ENCODE measurements at places on chromosomes 11 and 22.

- no peak overlapping the region for H3K27ac ChIP-seq
- peaks cover 13% of the 10 kb centered on the region for H3K4me1 ChIP-seq
- H3K27me3 ChIP-seq = no peaks in the 10 kb centered on the region
- DNase-seq = no peak
- no peaks in the 10 kb centered on the region for H3K36me3 ChIP-seq
These were observed 12.5 kb downstream of the MGAT3 start for GRCh38 chr22:39469326-39469680.

- no peak for DNase-seq
- no peak overlapping the region for H3K4me3 ChIP-seq
- no peaks in the 10 kb centered on the region for H3K27me3 ChIP-seq
- H3K4me1 ChIP-seq = no peaks in the 10 kb centered on the region
- no peak overlapping the region for H3K27ac ChIP-seq
These were observed 68.3 kb downstream of the IGLL1 start for GRCh38 chr22:23511627-23512347.

DNA sequence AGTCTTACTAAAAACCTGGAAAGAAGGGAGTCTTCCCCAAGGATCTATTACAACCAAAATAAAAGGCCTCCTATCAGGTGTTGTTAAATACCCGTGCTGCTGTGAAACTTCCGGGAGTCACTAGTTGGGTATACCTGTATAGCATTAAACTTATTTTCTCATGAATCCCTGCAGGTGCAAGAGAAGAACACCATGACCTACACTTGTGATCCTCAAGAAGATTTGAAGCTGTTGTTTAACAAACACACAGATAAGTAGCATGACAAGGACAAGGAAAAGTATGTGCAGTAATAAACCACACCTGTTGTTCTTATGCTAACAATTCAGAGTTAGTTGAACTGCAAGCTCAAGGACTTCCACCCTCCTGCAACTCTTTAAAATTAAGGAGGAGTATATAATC lies 12.0 kb downstream of the OR4C45 start:
- no peaks in the 10 kb centered on the region for H3K4me1 ChIP-seq
- DNase-seq = no peak
- no peaks in the 10 kb centered on the region for H3K27me3 ChIP-seq
- H3K27ac ChIP-seq = no peak overlapping the region
- no peak overlapping the region for H3K4me3 ChIP-seq

GRCh38 chr22:46336119-46337078 lies 885 bp downstream of the TRMU start:
- H3K4me1 ChIP-seq = peaks cover 6% of the 10 kb centered on the region
- H3K27me3 ChIP-seq = no peaks in the 10 kb centered on the region

DNA sequence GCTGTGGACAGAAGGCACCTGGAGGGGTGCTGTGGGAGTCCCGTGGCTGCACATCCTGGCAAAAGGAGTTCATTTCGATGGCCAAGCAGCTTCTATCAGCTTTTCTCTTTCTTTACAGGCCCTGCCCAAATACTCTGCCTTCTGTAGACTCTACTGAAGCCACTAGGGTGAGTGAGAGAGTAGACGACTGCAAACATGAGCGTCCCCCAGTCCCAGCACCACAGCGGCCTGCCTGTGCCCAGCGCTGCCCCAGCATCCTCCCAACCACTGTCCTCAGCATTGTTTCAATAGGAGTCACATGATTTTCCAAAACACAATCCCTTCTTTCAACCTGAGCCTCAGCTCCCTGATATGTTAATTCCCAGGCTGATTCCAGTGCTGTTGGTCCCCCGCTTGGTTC lies 110.0 kb downstream of the KIRREL3 start:
- DNase-seq = no peak
- no peaks in the 10 kb centered on the region for H3K4me1 ChIP-seq
- no peak overlapping the region for H3K27ac ChIP-seq
- no peaks in the 10 kb centered on the region for H3K36me3 ChIP-seq
- H3K4me3 ChIP-seq = no peak overlapping the region

DNA sequence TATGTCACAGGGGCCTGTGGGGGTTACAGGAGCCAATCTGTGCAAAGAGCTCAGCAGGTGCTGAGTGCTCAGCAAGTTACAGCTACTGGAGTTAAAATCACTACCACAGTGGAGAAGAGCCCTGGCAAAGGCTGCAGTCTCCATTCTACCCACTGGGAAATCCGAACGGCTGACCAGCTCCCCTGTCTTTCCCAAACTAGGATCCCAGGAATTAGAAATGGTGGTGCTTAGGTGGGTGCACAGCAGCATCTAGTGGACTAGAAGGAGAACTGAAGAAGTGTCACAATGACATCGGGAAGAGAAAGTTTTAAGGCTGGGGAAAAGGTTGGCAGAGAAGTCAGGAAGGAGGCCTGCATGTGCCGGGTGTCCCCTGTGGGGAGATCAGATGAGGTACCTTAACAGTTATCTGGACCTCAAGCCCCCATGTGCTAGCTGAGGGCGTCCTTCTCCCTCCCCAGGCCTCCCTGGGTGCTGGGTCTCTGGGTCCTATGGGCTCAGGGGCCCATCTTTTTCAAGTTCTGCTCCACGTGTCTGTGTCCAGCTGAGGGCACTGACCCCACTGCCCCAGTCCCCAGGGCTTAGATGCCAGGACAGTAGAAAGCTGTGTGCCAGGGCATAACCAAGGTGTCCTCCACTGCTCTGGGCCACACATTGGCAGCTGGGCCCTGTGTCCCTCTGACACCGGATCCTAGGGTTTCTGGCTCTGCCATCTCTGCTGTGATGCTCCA lies 1.9 kb downstream of the PIWIL3 start:
- no peaks in the 10 kb centered on the region for H3K36me3 ChIP-seq
- peak; percentile 61 for DNase-seq
- peaks cover 8% of the 10 kb centered on the region for H3K4me1 ChIP-seq
- H3K4me3 ChIP-seq = no peak overlapping the region

GRCh38 chr11:47917599-47918369 lies 62.6 kb upstream of the PTPRJ start:
- peak overlapping the region; percentile 50 for H3K27ac ChIP-seq
- peaks cover 35% of the 10 kb centered on the region for H3K4me1 ChIP-seq
- peak overlapping the region; percentile 7 for H3K4me3 ChIP-seq
- DNase-seq = peak; percentile 85
- no peaks in the 10 kb centered on the region for H3K36me3 ChIP-seq

GRCh38 chr11:13288375-13289029 lies 10.9 kb downstream of the BMAL1 start:
- H3K4me3 ChIP-seq = no peak overlapping the region
- no peak overlapping the region for H3K27ac ChIP-seq
- no peaks in the 10 kb centered on the region for H3K27me3 ChIP-seq

DNA sequence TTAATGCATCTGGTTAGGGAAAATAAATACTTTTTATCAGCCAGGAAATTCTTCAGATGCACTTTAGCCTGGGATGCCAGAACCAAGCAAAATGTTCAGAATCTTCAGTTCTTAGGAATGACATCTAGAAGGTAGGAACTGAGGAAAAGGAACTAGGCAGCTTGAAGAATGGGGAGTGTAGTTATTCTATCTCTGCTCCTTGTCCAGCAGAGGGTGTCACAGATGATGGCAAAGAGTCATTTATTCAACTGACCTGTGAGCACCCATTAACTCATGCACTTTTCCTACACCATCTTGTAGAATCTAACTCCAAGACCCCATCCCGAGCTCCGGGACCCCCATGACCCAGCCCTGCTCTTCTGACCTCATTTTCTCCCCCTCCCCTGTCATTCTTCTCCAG lies 122.1 kb upstream of the ISX start:
- H3K4me1 ChIP-seq = no peaks in the 10 kb centered on the region
- H3K27me3 ChIP-seq = peaks cover 4% of the 10 kb centered on the region
- no peak overlapping the region for H3K4me3 ChIP-seq
- no peaks in the 10 kb centered on the region for H3K36me3 ChIP-seq
- DNase-seq = no peak

DNA sequence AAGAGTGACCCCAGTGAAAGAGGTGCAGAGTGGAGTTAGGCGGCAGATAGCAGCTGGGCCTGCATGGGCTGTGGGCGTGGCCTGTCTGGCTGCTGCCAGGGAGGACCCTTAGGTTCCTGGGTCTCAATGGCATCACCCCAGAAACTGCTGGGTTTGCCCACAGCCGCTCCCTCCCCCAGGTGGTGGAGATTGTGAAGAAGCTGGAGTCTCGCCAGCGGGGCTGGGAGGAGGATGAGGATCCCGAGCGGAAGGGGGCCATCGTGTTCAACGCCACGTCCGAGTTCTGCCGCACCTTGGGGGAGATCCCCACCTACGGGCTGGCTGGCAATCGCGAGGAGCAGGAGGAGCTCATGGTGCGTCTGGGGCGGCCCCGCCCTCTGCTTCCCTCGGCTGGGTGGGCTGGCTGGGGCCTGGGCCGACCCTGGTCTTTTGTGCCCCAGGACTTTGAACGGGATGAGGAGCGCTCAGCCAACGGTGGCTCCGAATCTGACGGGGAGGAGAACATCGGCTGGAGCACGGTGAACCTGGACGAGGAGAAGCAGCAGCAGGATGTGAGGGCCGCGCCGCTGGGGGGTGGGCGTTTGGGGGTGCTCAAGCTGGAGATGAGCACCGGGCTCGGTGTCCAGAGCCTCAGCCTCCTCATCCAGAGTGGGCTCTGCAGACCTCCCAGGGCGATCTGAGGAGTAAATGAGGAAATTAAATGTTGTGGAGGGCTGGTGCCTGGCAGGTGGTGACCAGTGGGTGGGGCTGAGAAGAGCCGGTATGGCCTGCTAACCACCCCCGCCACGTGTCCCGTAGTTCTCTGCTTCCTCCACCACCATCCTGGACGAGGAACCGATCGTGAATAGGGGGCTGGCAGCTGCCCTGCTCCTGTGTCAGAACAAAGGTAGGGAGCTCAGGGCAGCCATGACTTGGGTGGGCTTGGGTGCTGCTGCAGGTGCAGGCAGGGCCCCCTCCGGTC lies 15.0 kb downstream of the SART1 start:
- DNase-seq = no peak
- no peak overlapping the region for H3K4me3 ChIP-seq
- peaks cover 6% of the 10 kb centered on the region for H3K36me3 ChIP-seq

DNA sequence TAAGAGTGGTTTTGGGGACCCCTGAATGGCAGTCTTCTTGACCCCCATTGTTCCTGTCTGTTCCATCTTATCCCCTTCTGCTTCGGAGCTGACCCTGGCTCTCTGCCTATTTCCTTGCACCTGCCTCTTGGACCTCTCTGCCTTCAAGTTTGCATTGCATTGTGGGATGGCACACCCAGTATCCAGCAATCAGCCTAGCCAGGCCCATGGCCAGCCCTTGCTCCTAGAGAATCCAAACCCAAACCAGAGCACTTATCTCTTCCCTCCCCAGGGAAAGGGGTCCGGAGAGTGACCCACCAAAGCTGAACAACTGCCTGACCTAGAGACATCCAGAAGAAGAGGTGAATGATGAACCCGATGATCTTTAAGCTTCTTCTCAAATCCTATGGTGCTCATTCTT lies 607.3 kb upstream of the CADM1 start:
- H3K27ac ChIP-seq = no peak overlapping the region
- no peaks in the 10 kb centered on the region for H3K27me3 ChIP-seq
- no peak for DNase-seq
- H3K36me3 ChIP-seq = no peaks in the 10 kb centered on the region

- H3K4me3 ChIP-seq = peak overlapping the region; percentile 61
- DNase-seq = no peak
- peaks cover 20% of the 10 kb centered on the region for H3K4me1 ChIP-seq
- H3K27me3 ChIP-seq = no peaks in the 10 kb centered on the region
- H3K27ac ChIP-seq = peak overlapping the region; percentile 44
These were observed 540 bp downstream of the PPARA start for GRCh38 chr22:46150655-46151477.

DNA sequence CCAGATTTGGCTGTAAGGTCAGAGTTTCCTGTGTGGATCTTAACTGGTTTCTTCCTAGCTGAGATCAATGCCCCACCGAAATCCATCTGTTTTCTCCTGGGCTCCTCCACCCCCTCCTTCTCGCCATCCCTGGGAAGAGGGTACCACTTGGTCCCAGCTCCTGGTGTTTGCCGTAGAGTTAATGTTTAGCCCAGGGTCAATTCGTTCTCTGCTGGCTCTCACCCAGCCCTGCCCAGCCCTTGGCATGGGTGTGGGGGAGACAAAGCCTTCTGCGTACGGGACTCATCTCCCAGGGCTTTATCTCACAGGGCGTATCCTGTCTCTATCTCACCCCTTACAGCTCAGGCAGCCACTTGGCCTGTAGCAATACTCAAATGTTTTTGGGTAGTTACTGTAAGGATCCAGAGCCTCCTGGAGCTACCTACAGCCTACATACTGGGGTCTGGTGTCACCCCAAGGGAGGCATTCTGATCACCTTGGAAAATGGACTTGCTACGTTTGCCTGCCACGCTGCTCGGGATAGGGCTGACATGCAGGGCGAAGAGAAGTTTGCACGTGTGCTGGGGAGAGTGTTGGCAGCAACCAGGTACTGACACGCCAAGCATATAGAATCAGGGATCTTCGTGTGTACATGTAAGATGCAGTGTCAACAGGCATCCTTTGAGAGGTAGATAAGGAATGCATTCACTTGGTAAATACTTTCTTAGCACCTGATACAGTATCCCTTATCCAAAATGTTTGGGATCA lies 66.1 kb downstream of the SCN3B start:
- no peak overlapping the region for H3K4me3 ChIP-seq
- DNase-seq = no peak
- no peaks in the 10 kb centered on the region for H3K27me3 ChIP-seq
- H3K36me3 ChIP-seq = no peaks in the 10 kb centered on the region

- DNase-seq = no peak
- no peaks in the 10 kb centered on the region for H3K27me3 ChIP-seq
- H3K36me3 ChIP-seq = no peaks in the 10 kb centered on the region
- no peak overlapping the region for H3K27ac ChIP-seq
- H3K4me3 ChIP-seq = no peak overlapping the region
- peaks cover 15% of the 10 kb centered on the region for H3K4me1 ChIP-seq
These were observed 9.3 kb downstream of the ARHGEF17 start for GRCh38 chr11:73317373-73317772.

GRCh38 chr22:34294476-34294875 lies 374.2 kb upstream of the LARGE1 start:
- no peaks in the 10 kb centered on the region for H3K36me3 ChIP-seq
- H3K4me3 ChIP-seq = no peak overlapping the region
- H3K4me1 ChIP-seq = no peaks in the 10 kb centered on the region
- no peak overlapping the region for H3K27ac ChIP-seq
- no peak for DNase-seq

GRCh38 chr11:119791047-119791446 lies 62.0 kb upstream of the NECTIN1 start:
- DNase-seq = no peak
- H3K36me3 ChIP-seq = no peaks in the 10 kb centered on the region
- H3K27me3 ChIP-seq = no peaks in the 10 kb centered on the region
- no peak overlapping the region for H3K4me3 ChIP-seq
- H3K4me1 ChIP-seq = 0 out of 2 replicates have a peak, but pooled peaks cover 5% of the 10 kb centered on the region
- H3K27ac ChIP-seq = no peak overlapping the region

GRCh38 chr11:73281796-73282660 lies 9.9 kb downstream of the P2RY6 start:
- no peak overlapping the region for H3K4me3 ChIP-seq
- H3K27ac ChIP-seq = no peak overlapping the region
- no peaks in the 10 kb centered on the region for H3K4me1 ChIP-seq

DNA sequence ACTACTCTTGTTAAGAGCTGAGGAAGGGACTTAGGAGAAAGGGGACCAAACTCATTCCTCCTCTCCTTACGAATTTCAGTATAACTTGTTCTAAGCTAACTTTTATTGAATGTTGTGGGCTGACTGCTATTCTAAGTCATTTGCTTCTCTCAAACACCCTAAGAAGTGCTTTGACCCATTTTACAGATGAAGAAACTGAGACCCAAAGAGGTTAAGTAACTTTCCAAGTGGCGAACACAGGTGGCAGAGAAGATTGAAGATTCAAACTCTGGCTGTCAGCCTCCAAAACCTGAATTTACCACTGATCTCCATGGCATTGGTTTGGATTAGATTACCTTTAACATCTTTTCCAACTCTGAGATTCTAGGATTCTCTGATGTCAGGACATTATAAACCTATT lies 52.2 kb downstream of the TIMP3 start:
- no peak overlapping the region for H3K27ac ChIP-seq
- H3K36me3 ChIP-seq = no peaks in the 10 kb centered on the region
- H3K4me3 ChIP-seq = no peak overlapping the region
- no peaks in the 10 kb centered on the region for H3K4me1 ChIP-seq

All from HCT116 (cell line).